ENCODE measurements at places on chromosomes 16 and 17.

DNA sequence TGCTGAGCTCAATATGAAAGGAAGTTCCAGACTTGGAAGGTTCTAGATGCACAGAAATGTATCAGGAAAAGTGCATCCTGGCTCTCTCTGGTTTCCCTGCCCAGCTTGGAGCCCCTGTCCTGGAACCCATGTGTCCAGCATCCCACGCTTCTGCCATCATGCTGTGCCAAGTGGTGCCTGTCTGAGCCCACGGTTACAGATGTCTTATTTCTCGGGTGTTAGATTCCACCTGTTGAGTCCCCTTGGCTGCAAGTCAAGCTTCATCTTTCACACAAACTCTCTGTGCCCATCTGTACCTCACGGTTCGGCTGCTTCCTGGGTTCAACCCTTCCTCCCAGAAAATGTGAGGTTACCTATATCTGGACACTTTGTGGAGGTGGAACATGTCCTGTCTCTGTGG, 22.5 kb downstream of the OR1D5 start:
- no peak for DNase-seq

- DNase-seq, result peak; percentile 8
Observed at GRCh38 chr17:60971515-60972369, 294.1 kb downstream of the BCAS3 start.

DNA sequence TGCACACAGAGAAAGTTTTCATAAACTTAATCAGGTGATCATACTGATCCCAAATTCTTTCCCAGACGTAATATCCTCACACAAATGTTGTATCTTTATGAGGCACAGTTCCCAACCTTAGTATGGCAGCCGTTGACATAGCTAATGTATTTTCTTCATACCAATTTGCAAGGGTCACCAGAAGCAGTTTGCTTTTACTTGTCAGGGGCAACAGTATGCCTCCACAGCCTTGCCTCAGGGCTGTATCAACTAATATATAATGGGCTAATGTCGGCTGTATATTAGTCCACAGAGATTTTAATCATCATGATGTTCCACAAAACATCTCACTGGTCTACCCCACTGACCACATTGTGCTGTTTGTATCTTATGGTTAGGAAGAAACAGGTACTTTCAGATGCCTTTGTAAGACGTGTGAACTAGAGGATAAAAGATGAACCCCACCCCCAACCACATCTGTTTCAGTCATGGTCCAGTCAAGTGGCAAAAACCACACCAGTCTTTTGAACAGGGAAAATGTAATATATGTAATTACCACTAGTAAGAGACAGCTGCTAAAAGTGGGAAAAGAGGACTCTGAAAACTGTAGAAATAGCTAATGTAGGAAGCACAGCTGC, 55.2 kb downstream of the GAN start:
- no peak for DNase-seq

DNA sequence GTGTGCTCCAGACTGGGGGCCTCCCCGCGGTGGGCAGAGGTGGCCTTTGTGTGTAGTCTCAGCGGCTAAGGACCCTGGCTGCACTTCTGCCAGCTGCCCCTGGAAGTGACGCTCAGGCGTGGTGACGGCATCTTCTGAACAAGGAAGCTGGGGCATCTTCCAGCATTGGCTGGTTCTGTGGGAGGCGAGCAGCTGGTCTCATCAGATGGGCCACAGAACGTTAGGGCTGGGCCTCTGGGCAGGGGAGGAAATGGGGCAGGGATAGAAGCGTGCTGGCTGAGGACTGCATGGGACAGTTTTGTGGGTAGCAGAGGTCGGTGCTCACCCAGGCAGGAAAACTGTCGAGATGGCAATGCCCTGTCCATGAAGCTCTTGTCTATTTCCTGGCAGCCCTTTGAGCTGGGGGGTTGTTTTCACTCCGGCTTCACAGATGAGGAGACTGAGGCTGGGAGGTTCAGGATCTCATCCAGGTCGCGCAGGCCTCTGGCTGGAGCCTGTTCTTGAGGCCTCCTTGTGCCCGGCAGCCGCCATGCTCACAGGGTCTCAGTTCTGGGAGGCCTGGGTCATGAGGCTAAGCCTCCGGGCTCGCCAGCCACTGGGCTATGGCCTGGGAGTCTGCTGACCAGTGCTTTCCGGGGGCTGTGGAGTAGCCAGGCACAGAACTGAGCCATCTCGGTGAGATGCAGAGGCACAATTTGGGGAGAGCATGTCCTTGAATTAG, 16.3 kb downstream of the IRF8 start:
- no peak for DNase-seq

DNA sequence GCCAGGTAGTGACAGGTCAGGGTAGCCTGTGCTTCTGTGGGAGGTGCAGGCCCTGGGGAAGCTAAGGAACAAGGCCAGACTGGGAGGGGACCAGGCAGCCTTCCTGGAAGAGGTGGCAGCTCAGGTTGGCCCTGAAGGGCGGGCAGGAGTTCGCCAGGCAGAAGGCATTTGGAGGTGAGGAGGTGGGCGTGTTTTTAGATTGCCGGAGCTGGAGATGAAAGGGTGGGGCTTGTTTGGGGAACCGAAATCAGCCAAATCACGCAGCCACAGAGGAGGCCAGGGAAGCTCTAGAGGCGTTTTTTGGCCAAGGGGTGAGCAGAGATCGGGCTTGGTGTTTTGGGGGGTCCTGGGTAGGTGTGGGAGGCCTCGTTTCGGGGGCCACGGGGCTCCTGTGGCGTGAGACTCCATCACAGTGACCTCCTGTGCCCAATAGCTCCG, 7.6 kb downstream of the ADCY7 start:
- DNase-seq, result no peak

DNA sequence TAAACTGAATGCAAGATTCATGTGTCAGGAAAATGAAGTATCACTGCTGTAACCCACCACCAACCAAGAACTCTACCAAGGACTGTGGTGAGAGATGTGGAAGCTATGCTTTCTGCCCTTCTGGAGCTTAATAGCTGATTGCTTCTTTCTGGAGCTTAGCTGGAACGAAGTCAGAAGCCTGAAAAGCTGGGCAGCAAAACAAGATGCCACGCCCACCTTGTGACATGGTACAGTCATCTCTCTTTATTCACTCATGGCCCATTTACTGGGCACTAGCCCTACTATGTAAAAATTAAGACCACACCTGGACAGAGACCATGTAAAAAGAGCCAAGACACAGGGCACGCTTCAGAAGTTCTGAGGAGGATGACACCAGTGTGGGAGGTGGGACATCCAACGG, 48.1 kb downstream of the TEX2 start:
- no peak for DNase-seq

- no peak for DNase-seq
Observed at GRCh38 chr16:67641779-67642708, 2.9 kb upstream of the CARMIL2 start.

DNA sequence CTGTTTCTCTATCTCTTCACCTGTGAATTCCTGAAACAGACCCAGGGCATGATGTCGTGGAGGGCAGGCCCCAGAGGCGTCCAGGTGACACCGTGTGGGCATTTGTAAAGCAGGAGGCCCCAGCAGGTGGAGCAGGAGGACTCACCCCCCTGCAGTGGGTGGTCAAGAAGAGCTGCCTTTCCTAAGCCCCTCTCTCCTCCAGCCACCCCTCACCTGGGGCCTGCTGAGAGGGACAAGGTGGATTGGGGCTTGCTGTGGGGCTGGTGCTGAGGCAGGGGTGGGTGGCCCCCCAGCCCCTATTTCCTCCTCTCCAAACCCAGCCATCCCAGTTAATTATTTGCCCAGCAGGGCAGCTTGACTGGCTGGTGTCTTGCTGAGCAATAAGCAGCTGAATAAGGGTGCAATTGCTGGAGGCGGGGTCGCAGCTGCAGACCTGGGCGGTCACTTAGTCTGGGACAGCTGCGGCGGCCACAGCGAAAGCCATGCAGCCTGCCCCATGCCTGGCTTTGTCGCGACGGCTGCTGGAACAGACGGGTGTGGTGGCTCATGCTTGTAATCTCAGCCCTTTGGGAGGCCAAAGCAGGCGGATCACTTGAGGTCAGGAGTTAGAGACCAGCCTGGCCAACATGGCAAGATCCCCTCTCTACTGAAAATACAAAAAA, 56.4 kb downstream of the JPH3 start:
- DNase-seq, result no peak

DNA sequence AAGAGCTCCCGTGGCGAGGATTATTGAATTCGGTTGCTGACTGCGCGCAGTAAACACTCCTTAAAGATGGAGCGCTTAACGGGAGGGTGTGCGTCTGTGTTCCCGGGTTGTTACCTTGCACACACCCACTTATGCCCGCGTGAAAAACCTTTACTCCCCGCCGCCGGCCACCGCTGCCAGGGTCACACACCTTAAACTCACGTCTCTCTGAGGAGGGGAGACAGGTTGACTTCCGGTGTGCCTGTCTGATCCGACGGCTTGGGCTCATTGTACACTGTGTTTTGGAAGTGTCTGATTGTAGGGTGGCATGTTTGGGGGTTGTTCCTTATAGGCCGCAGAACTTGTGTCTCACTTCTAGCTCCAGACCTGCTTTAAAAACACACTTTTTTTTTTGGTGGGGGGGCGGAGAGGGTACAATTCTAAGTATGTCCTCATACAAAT, 66.8 kb downstream of the KPNA2 start:
- peak; percentile 10 for DNase-seq

GRCh38 chr17:30605027-30605426, 127.8 kb downstream of the GOSR1 start:
- no peak for DNase-seq

DNA sequence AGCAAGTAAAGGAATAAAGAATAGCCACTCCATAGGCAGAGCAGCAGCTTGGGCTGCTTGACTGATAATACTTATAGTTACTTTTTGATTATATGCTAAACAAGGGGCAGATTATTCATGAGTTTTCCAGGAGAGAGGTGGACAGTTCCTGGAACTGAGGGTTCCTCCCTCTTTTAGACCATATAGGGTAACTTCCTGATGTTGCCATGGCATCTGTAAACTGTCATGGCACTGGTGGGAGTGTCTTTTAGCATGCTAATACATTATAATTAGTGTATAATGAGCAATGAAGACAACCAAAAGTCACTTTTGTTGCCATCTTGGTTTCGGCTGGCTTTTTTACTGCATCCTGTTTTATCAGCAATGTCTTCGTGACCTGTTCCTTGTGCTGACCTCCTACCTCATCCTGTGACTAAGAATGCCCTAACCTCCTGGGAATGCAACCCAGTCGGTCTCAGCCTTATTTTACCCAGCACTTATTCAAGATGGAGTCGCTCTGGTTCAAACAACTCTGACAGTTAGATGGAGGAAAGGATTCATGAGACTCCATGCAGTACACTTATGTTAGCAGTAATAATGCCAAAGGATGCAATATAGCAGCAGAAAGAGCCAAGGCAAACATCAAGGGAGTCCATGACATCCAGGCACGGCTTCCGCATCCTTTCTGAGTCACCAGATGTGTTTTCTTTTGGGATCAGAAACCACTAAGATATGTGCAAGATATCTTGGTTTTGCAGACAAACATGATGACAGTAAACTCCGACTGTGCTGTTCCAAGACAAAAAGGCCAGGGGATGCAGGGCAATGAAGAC, 55.8 kb upstream of the B4GALNT2 start:
- DNase-seq, result no peak

- no peak for DNase-seq
Observed at GRCh38 chr16:65984296-65984695, 382.2 kb upstream of the CDH5 start.

GRCh38 chr16:1800701-1801100, 7.2 kb upstream of the IGFALS start:
- DNase-seq, result no peak

DNA sequence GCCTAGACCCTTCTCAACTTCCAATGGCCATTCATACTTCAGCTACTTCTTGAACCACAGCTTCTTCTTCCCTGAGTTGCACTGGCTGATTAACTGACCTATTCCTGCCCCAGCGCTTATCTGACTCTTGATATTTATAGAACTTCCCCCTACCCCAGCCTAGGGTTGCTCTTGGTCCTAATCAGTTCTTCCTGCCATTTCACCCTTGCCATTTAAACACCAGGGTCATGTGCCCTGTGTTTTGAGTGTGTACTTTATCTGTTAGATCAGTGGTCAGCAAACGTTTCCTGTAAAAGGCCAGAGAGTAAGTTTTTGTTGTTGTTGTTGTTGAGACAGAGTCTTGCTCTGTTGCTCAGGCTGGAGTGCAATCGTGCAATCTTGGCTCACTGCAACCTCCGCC, 82.4 kb upstream of the COX10 start:
- DNase-seq, result no peak

- DNase-seq, result no peak
Observed at GRCh38 chr17:44223541-44224071, 4.1 kb upstream of the UBTF start.

DNA sequence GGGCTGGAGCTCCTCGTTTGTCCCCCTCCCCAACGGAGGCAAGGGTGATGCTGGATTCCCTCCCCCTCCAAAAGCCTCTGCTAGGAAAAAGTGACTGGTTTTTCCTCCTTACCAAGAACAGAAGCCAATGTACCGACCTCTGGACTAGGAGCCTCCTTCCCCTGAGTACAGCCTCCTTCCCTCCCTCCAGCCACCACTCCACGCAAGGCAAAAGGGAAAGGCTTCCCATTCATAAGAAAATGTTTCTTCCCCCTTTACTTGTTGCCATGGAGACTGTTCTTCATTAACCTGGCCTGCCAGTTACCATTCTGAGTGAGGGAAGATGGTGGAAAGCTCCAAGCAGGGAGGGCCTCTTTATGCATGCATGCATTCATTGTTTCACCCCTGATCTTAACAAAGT, 4.3 kb upstream of the PIMREG start:
- DNase-seq, result no peak

DNA sequence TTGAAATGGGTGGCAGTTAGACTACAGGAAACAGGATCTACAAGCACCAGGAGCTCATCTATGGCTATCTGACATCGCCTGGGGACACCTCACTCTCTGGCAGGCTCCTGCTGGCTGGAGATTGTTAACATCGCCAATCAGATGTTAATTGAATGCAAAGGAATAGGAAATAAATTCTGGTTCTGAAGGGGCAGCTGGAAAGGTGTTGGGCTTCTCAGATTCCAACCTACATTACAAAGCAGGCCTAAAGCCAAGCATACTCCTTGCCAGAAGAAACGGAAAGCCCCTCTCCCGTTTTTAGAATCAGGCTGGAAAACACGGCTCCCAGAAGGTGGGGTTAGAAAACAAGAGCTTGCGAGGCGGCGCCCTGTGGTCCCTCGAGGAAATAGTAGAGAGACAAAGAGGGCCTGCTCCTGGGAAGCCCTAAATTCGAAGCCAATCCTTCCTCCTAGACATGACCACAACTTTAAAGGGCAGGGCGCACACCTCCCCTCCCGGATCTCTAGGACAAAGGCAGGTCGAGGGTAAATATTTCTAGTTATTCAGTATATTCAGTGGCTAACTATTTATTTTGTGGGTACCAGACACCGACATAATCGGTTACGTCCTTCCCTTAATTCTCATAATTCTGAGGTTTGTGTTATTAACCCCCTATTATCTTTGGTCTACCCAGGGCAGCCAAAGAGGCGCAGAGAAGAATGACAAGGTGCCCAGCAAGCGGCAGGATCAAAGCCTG, 763 bp upstream of the TOM1L1 start:
- DNase-seq, result peak; percentile 46

DNA sequence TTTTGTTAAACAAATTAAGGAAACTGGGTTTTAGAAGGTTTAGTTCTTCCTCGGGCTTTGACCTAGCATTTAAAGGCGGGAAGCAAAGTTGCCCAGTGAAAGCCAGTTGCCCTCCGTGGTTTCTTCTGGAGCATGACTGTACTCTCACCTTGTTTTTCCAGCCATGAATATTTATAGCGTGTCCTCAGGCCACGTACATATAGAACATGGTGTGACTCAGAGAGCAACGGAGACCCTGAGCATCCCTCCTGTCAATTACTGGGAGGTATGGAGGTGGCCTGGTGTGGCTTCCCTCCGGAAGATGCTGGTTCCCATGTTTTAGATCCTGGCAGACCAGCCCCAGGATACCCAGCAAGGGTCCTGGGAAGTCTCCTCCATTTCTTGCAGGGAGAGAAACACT, 48.4 kb downstream of the AKAP1 start:
- no peak for DNase-seq

Data from NCI-H345 (cell line).